ENCODE measurements at places on chromosomes 6 and 20. TPM values are rescaled to one million over a fixed set of nuclear protein-coding genes. Genes with fewer than 3 reads are reported as not detected.

- no peak for DNase-seq
Observed at GRCh38 chr6:159043947-159044346, 844 bp downstream of the TAGAP start.

DNA sequence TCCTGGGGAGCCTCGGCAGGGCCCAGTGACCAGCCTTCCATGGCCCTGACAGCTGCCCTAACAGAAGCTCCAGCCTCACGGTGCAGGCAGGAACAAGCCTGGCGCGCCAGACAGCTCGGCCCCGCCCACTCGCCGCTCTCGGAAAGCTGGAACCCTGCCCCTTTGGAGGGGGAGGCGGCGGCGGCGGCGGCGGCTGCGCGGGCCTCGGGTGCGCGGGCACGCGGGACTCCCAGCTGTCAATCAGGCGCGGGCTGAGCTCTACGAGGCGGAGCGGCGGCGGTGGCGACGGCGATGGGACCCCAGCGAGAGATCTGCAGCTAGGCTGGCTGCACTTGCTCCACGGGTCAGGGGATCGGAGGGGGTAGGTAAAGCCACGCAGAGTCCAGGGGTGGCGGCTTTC, at the start of gene NRSN1:
TSS of gene NRSN1 (plus strand) at position 236 of the 400 bp plus-strand sequence. CDS start 8,113 bp downstream, outside the sequence.
- DNase-seq: peak; percentile 28

- DNase-seq: no peak
Observed at GRCh38 chr6:33628401-33628964, 7.4 kb downstream of the ITPR3 start.

- no peak for DNase-seq
Observed at GRCh38 chr6:169518451-169518850, 183.4 kb downstream of the WDR27 start.

GRCh38 chr20:63318391-63319163, 25.6 kb downstream of the COL20A1 start:
- DNase-seq: no peak

GRCh38 chr6:37433657-37434271, 743 bp downstream of the CMTR1 start:
- peak; percentile 21 for DNase-seq

DNA sequence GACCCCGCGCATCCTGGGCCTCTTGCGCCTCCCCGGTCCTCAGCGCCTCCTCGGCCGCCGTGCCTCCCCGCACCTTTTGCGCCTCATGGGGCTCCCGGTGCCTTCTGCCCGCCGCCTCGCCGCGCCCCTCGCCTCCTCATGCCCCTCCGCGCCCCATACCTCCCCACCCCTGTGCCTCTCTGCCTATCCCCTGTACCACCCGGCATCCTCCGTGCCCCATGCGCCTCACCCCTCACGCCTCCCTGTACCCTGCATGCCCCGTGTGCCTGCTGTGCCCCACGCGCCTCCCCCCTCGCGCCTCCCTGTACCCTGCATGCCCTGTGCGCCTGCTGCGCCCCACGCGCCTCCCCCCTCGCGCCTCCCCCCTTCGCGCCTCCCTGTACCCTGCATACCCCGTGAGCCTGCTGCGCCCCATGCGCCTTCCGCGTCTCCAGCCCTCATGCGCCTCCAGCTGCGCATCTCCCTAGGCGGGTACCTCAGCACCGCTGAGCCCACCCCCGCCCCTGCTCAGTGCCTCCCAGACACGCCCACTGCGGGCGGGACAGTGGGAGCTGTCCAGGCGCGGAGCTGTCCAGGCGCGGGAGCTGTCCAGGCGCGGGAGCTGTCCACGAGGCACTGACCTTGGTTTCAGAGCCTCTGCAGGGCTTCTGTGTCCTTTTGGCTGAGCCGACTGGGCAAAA, 37.1 kb downstream of the IGF2R start:
- no peak for DNase-seq

DNA sequence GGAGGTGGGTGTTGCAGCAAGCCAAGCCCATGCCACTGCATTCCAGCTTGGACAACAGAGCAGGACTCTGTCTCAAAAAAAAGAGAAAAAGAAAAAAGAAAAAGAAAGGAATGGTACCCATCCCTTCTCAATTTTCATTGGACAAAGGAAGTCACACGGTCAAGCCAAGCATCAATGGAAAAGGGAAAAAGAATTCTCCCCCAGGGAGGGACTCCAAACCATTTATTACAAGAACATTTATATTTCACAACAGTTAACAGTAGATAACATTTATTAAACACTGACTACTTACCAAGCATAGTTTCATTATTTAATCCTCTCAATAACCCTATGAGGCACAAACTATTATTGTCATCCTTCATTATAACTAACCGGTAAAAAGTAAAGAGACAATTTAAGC, 6.6 kb upstream of the KIF13A start:
- no peak for DNase-seq

GRCh38 chr20:33016581-33017109, 9.1 kb downstream of the BPIFB2 start:
- DNase-seq: no peak

GRCh38 chr6:3233321-3233720, 5.9 kb upstream of the TUBB2B start:
- DNase-seq: no peak

DNA sequence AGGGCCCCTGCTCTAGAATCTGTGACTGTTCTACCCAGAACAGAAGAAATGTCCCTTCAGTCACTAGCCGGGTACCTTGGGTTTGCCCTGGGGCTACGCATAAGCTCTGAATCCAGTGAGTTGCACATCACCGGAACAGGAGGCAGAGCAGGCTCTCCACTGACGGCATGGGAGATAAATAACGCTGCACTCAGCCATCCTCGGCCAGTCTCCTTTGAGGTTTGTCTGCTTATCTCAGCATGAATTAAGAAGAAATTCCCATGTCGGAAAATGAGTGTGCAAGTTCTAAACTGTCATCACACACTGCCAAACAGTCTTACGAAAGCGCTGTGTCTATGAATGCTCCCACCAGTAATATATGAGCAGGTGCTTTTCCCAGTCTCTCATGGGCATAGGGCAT, 90.8 kb downstream of the FAM50B start:
- no peak for DNase-seq

GRCh38 chr6:53831936-53832660, 37.3 kb downstream of the LRRC1 start:
- no peak for DNase-seq

GRCh38 chr6:168939041-168939440, 314.6 kb downstream of the THBS2 start:
- DNase-seq: no peak

GRCh38 chr6:163835439-163836171, 421.1 kb downstream of the QKI start:
- no peak for DNase-seq

DNA sequence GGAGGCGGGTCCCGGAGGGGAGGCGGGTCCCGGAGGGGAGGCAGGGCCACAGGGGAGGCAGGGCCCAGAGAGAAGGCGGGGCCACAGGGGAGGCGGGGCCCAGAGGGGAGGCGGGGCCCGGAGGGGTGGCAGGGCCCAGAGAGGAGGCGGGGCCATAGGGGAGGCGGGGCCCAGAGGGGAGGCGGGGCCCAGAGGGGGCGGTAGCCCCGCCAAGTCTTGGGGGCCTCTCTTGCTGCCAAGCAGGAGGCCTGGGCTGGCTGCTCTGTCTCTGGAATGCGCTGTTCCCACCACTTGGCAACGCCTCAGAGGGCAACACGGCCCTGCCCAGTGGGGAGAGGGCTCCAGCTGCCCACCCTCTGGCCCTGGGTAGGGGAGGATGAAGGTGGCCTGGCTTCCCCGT, 80.5 kb downstream of the YTHDF1 start:
- DNase-seq: peak; percentile 29

GRCh38 chr6:157047951-157048350, 270.8 kb downstream of the ARID1B start:
- DNase-seq: no peak

- no peak for DNase-seq
Observed at GRCh38 chr20:6686171-6686570, 81.3 kb upstream of the BMP2 start.

DNA sequence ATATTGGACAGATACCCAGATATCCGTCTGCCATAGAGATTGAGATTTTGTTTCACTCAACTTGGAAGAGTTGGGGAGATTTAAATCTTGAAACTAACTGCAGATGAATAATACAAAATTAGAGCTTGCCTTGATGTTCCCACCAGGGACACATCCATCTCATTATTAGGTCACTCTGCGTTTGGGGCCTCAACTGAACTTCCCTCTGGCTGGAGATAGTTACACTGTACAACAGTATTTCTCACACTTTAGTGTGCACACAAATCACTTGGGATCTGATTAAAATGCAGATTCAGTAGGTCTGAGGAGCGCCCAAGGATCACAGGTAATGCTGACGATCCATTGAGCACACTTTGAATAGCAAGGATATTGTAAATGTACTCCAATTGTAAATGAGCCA, 35.0 kb upstream of the ADTRP start:
- no peak for DNase-seq

DNA sequence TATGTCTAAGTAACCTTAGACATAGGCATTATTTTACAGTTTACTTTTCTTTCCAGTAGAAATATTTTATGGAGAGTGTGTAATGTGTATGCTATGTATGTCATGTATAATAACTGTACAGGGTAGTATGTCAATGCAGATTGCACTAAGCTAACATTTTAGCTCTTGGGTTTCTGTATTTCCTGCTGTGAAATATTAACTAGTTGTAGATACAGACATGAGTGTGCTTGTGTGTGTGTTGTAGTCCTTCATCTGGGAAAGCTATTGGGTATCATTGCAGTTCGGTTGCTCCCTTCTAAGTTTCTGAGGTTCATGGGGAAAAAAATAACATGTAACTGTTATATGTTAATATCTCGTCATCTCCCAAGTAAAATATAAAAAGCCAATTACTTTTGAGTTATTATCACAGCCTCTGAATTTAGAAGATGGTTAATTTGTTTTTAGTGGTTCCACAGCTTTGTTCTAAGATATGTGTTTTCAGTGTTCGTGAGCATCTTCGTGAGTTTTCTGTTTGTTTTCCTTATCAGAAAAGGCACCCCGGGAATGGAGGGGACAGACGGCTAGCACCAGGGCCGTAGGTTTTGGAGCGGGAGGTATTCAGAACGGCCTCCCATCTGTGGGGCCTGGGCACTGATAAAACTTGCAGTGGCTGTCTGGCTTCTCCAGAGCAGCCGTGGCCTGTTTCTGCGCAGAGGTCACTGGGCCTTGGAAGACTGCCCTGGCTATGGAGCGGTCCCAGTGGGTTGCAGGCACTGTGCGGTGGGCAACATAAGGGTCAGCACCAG, 215.0 kb downstream of the ARID1B start:
- DNase-seq: no peak

DNA sequence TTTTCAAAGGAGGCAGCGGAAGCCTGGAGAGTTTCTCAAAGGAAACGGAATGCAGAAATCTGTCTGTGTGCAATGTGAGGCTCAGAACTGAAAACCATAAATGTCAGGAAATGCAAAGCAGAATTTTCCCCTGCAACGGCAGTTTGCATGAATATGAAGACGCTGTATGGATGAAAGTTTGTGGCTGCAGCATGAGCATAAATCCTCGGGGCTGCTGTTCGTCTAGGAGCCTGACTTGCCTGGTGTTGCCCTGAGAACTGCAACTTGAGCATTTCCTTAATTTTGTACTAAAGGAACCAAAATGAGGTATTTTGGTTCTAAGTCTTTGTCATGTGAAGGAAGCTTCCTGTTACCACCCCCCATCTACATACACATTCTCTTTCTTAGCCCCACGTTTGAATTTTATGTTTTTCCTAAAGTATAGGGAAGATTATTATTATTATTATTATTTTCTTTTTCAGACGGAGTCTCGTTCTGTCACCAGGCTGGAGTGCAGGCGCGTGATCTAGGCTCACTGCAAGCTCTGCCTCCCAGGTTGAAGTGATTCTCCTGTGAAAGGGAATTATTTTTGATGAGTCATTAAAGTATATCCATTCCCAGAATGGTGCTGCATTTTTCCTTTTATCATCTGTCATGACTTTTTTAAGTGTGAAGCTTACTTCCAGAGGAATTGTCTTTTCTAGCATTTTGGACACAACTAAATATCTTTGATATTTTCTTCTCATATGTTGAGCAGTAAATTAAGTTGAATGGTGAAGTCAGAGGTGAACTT, 33.1 kb downstream of the MTHFD1L start:
- no peak for DNase-seq

The C20orf204 gene
- total RNA-seq: 1.1 TPM

The GPR63 gene
- total RNA-seq: 3.0 TPM

The PI16 gene
- total RNA-seq: not detected

The FKBP1C gene
- total RNA-seq: 0.21 TPM

The SCGN gene
- total RNA-seq: not detected

The TMEM244 gene
- 2.7 TPM for total RNA-seq

The BPIFA1 gene
- not detected for total RNA-seq

The CCN6 gene
- not detected for total RNA-seq

The ZNF831 gene
- total RNA-seq: not detected

Data from Daoy (cell line).